ELR (cell line): ENCODE measurements at places on chromosomes 1 and 21.
A peak's percentile ranks its signal among the peaks of the same experiment; 100 is the strongest.

- no peak for DNase-seq
Measured at GRCh38 chr1:198671136-198671535, 32.3 kb downstream of the PTPRC start.

GRCh38 chr1:156804026-156804425 is 12.6 kb downstream of the SH2D2A start:
- no peak for DNase-seq

DNA sequence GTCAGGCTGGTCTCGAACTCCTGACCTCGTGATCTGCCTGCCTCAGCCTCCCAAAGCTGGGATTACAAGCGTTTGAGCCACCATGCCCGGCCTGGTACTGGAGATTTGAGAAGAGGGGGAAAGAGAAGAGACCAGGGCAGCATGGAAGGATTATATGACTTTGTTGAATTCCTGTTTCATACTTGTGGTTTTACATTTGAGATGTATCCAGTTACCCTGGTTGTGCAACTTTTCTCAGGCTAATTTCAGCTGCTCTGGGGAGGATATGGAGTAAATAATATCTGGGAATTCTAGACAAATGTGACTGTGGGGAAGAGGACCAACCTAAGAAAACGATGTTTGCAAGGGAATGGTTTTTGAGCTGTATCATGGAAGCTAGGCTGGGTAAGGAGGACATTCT is 89.5 kb upstream of the GREM2 start:
- peak; percentile 57 for DNase-seq

GRCh38 chr1:232282498-232282897 is 347.4 kb downstream of the SIPA1L2 start:
- DNase-seq, result no peak

DNA sequence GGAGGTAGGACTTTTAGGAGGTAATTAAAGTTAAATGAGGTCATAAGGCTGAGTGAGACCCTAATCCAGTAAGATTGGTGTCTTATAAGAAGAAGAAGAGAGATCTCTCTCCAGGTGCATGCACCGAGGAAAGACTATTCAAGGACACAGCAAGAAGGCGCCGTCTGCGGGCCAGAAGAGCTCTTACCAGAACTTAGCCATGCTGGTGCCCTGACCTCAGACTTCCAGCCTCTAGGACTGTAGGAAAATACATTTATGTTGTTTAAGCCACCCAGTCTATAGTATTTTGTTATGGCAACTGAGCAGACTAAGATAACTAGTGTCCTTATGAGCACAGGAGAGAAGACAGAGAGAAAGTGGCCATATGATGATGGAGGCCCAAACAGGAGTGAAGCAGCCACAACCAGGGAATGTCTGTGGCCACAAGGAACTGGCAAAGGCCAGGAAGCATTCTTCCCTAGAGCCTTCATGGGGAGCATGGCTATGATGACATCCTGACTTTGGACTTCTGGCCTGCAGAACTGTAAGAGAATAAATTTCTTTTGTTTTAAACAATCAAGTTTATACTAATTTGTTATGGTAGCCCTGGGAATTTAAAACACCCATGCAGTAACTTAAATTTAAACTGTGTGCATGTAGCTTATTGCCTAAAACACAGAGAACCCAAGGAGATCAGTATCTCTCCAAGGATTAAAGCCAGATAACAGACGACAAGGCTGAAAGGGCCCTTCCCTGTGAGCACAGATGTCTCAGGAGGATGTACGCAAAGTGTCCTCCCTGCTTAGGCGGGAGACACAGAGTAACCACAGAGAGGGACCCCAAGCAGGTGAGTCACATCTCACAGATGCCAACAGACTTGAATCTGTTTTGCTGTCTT is 9.9 kb upstream of the CD58 start:
- no peak for DNase-seq

- DNase-seq, result no peak
Measured at GRCh38 chr21:31530897-31531705, 128.4 kb upstream of the SOD1 start.
